ENCODE measurements at places on chromosomes 7 and 10.

DNA sequence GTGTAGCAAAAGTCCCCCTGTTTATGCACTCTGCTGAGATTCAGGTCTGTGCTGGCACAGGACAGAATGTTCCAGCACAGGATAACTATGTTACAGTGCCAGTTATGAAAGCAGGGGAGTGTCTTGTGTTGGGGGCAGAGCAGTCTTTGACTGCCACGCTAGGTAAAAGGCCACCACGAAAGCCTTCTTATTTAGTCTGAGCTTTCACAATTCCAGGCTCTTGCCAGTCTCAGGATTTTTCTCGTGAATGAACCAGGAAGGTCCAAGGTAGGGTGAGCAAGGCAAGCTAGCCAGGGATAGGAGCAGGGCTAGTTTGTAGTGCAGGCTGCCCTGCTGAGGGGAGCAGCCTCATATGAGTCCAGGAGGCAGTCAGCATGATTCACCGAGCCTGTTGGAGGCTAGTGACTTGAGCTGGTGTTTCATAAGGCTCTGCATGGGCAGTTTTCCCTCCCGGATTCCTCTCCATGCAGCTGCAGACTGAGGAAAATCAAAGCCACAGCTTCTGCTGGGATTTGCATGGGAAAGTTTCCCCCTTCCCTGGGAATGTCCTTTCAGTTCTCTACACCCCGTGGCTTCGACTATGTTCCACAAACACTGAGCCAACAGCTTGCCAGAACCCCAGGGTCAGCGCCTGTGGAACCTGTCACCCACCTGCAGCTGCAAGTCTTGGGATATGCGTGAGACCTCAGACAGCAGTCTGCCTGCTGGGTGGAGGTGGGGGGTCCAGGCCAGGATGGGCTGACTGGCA, 112.3 kb downstream of the JCAD start:
- peak; percentile 84 for DNase-seq

DNA sequence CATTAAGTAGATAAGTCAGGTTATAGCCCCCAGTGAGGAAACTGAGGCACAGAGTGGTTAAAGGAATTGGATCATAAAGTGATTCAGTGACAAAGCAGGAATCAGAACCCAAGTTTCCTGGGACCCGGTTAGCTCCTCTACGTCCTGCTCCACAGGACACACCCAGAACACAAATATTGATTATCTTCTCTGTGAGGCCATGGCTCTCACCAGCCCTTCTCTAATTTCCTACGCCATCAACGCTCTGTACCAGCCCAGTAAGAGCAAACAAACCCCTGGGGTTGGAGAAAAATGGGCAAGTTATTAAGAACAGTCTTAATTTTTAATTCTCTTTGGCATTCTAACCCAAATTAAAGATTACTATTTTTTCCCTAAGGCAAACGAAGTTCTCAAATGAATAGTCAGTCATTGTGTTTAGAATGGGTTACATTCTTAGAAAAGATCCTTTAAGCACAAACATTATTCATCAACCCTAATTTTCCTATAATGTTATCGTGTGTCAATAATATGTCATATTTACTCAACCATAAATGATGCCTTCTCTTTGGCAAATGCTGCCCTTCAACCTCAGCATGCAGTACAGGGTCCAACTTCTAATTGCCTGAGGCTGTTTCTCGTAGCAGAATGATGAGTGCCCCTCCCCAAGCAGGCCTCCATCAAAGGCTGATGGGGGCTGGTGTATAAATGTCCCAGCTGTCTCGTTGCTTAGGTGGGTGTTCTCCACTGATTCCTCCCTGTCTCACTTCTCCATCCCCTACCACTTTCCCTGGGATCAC, 25.4 kb upstream of the TM9SF3 start:
- DNase-seq = no peak

DNA sequence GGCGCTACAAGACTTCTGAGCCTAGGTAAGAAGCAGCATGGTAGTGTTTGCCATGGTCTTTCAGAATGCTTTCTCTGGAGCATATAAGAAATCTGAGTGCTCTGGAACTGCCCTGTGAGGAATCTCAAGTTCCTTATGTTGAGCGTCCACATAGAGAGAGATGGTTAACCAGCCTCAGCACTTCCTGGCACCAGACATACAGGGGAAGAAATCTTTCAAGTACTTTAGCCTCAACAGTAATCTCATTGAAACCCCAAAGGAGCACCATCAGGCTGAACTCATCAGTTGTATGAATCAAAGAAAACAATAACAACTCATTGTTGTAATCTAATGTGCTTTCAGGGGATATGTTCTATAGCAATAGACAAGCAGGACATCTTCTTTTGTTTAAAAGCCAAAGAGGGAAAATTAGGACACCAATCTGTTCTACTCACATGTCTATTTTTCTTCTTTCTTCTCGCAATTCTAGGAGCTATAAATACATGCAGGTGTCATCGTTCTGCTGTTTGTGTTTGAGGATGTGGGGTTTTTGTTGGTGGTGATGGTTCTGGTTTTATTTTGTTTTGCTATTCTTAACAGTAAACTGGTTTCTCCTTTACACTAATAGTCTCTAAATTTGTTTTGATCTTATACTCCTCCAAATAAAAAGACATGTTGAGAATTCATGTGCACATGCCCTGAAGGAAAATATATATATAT, 1145.0 kb upstream of the LRRN3 start:
- no peak for DNase-seq

DNA sequence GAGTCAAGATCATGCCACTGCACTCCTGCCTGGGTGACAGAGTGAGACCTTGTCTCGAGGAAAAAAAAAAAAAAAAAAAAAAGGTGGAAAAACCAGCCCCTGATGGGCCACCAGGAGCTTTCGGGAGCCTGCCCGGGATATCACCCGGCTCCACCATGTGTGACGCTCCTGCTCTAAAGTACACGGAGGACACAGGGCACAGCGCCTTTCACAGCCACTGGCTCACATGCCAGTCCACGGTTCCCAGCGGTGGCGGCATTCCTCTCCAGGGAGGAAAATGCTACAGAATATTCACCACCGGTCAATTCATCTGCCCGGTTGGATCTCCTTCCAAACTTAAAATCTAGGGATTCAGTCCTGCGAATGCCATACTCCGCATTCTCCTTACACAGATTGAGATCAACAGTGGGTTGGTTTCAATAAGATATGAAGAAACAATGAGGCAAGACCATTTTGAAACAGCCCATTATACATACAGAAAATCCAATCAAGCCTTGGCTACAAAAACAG, 81.2 kb downstream of the CTBP2 start:
- no peak for DNase-seq

- no peak for DNase-seq
Observed at GRCh38 chr7:33909318-33909717, 4.0 kb downstream of the BMPER start.

- DNase-seq = no peak
Observed at GRCh38 chr10:125023862-125024496, 82.1 kb downstream of the ZRANB1 start.

DNA sequence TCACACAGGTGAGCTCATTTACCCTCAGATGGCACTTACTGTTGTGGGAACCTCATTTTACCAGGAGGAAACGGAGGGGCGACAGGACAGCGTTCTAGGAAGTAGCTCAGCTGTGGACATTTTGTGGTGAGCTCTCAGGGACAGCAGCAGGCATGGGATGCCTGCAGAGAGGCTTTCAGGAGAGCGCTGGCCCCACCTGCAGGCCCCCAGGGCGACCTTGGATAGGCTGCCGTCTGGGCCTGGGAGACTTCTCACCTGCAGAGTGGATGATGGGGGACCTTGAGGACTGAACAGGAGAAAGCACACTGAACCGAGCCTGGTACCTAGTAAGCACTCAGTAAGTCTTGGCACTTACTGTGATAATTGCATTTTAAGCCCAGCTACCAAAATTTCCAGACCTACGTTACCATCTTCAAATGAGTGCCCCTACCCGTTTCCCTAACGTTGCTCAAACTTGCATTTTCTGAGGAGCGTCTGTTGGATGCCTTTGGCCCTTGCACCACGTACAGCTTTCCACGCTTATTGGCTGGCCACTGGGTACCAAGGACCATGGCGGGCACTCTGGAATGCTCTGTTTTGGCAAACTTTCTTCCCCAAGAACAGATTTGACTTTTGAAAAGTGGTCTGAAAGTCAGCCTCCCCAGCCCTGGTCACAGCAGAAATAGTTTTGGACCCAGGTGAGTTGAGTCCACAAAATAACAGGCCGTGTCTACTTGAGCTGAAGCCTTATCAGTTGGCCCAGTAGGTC, 223.4 kb downstream of the EBF3 start:
- DNase-seq = no peak

GRCh38 chr10:4127518-4128315, 342.7 kb upstream of the KLF6 start:
- no peak for DNase-seq

DNA sequence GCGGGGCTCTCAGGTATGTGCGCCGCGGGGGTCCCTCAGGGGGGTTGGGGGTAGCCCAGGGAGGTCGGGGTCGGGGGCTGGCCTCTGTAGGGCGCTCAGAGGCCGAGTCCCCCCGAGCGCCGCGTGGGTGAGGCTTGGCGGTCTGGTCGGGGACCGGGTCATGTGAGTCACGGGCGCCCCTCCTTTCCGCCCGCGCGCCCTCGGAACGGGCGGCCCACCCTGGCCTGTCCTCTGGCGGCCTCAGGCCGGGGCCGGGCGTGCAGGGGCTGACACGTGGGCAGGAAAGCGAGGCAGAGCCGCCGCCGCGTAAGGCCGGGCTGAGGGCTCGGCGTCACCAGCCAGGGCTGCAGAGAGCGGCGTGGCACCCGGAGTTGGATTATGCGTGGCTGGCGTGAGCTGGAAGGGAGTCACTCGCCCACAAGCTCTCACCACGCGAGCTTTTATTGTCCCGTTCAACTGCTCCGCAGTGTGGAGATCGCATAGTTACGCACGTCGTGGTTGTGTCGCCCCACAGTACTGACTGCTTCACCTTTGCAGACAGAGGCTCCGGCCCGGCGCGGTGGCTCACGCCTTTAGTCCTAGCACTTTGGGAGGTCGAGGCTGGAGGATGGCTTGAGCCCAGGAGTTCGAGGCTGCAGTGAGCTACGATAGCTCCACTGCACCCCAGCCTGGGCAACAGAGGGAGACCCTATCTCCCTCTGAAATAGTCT, 385 bp downstream of the SHLD2 start:
- peak; percentile 74 for DNase-seq

- DNase-seq = no peak
Observed at GRCh38 chr7:20144801-20145200, 72.4 kb downstream of the MACC1 start.

DNA sequence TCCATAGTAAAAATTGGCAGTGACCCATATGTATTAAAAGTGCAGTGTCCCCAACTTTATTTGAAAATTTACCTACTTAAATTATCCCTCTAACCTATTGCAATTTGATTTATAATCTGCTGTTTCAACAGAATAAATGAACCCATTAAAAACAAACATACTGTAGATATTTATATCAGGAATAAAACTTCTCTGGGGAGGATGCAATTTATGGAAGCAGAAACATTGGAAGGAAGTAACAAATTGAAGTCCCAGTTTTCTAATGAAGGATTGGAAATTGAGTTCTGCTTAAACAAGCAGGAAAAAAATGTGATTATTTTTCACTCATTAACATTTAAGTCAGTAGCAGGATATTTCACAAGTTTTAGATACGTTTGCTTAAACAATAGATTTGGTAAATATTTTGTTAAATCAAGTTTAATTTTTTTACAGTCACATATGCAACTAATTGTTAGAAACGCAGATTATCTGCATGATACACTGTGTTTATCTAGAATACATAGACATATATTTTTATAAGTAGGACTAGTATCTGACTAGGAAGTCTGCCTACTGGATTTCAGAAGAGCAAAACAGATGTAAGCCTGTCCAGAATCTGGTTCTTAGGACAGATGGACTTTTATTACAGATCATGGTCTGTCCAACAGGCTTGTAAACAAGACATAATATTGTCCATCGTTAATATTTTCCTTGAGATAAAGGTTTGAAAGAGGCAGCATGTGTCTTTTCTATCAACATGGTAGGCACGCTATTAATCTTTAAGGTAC, 5.3 kb downstream of the AGMO start:
- no peak for DNase-seq

- peak; percentile 93 for DNase-seq
Observed at GRCh38 chr10:113026679-113027078, 76.6 kb downstream of the TCF7L2 start.

DNA sequence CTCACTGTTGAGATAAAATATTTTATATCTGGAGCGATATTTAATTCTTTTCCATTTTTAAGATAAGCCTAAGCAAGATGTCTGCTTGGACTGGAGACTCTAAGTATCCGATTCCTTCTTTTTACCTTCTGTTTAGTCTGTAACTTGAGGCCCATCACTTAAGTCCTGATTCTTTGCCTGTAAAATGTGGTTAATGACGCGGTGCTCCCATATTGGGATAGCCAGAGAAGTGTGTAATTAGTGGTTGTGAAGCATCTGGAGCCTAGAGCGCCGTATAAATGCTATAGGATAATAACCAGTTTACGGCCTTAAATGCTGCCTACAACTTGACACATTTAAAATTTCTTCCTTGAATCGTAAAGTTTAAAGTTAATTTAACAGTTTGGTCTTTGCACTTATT, 132.9 kb downstream of the CHN2 start:
- DNase-seq = no peak

DNA sequence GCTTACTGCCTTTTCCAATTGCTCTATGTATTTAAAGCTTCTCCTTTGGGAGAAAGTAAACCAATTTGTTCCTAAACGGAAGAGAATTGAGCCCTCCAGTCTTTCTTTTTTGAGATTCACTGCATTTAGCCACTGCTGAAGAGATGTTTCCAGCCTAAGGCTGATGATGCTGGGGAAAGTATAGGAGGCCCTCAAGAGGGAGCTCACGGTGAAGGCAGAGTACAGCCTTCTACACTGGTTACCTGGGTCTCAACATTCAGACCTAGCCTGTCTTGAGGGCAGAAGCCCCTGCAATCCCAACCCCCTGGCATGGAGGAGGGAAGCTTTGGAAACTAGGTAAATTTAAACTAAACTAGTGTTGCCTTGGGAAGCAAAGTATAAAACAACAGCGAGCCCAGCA, 316.7 kb upstream of the TPK1 start:
- no peak for DNase-seq

DNA sequence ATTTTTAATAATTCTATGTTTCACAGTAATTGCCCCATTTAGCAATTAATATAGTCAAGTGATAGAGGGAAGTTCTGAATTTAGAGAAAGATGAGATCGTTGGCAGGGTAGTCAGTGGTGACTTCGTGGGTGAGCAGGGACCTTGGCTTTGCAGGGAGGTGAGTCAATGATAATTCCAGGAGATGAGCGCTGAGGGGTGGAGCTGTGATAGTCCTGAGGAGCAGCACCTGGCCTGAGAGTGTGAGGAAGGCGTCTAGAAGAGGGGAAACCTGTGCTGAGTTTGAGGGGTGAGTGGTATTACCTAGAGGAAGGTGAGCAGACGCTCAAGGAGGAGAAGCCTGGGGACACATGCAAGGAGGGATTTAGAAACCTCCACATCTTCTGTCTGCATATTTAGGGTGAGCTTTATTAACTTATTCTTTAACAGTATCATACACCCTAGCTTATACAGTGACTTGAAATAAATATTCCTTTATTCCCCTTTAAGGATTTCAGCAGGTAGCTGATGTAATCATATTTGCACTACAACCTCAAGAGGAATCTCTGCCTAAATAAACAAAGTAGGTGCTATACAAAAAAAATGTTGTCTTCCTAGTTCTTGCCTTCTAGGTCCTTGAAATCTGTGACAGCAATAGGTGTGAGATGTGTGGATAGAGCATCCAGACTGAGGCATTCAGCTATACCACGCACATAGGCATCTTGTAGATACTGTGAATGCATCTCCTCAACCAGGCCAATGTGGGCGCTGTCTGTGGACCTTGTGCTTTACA, 2.1 kb upstream of the TRIL start:
- DNase-seq = no peak

GRCh38 chr10:131980761-131981428, 828 bp downstream of the BNIP3 start:
- DNase-seq = no peak
